Right kidney (tissue), 9 donors: ENCODE measurements at places on chromosomes 1 and 21.

GRCh38 chr1:32863881-32864245 lies 6.8 kb downstream of the FNDC5 start:
- no peak for DNase-seq

DNA sequence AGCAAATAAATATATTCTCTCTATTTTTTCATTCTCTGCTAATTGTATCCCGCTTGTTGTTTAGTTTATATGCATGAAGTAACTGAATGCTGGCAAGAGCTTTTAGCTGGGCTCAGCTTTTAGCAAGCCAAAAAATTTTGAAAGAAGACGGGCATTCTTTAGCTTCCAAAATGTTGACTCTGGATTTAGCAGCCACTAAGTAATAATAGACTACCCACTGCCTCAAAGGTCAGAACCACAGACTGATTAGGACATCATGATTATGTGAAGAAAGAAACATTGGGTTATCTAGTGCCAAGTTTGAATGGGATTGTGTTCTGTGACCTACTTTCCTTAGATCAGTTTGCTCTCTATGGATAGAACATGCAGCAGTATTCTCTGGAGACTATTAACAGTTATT lies 80.3 kb upstream of the DPH5 start:
- no peak for DNase-seq

- no peak for DNase-seq
These were observed 59.0 kb upstream of the BCAR3 start for GRCh38 chr1:93740601-93741031.

- DNase-seq, result no peak
These were observed 214.0 kb downstream of the ZC3H11B start for GRCh38 chr1:219398815-219399396.

- no peak for DNase-seq
These were observed 30.1 kb downstream of the EDN2 start for GRCh38 chr1:41454406-41454805.

DNA sequence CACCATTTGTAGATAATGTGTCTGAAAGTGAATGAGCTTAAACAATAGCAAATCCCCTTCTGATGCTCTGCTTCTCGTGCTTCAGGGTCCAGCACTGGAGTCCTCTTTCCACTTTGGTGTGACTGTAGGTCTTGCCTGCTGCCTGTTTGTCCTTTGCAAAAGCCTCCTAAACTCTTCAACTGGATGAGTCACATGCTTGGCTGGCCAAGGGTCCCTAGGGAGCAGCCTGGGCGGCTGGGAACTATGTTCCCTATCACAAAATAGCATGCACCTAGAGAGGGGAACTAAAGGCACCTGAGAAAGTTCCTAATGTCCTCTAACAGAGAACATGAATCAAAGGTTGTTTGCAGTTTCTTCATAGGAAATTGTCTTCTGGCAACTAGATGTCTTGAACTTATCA lies 607.2 kb upstream of the PLXNA2 start:
- DNase-seq, result no peak

DNA sequence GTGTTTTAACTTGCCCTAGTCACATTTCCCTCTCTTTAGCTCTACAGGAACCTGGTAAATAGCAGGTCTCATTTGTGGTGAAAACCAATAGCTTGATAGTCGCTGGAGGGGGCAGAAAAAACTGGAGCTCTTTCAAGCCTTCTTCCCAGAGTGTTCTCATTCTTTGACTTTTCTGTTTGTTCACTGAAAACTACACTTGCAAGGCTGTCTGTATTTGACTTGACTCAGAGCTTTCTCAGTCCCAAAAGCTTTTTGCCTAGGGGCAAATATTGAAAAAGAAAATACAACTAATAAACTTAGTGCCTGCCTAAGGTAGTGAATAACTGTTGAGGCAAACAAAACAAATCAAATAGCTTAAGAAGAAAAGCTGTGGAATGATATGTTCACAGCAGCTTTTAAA lies 217.1 kb upstream of the CHRM3 start:
- no peak for DNase-seq

GRCh38 chr1:88296642-88297041 lies 387.4 kb upstream of the PKN2 start:
- DNase-seq, result no peak

DNA sequence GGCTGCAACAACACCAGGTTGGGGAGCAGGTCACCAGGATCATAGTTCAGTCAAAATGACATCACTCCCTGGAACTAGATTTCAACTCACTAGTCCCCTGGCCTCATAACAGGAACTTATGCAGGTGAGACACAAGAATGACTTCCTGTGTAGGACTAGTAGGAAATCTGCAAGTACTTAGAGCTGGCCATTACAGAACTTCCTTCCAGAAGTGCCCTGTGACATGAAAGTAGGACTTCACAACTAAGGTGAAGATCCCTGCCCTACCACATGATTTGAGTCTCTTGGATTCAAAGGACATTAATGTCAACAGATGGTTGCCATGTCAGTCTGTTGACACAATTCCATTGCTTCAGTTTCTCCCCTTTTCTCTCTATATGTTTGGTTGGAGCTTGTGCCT lies 223.1 kb downstream of the RPS6KC1 start:
- no peak for DNase-seq

DNA sequence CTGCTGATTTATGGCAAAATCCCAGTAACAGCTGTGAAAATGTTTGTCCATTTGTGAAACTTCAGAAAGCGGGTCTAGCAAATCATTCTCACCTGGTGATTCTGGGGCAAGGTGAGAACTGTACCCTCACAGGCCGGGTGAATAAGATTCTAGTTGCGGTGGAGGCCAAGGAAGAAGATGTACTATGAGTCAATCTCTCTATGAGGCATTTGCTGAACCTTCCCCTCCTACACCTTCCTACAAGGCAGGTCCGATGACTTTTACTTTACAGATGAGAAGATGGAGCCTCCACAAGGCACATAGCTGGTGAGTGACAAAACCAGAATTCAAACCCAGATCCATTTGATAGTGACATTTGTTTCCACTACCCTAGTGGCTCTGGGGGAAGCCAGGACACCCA lies 72.7 kb downstream of the BACH1 start:
- DNase-seq, result no peak

DNA sequence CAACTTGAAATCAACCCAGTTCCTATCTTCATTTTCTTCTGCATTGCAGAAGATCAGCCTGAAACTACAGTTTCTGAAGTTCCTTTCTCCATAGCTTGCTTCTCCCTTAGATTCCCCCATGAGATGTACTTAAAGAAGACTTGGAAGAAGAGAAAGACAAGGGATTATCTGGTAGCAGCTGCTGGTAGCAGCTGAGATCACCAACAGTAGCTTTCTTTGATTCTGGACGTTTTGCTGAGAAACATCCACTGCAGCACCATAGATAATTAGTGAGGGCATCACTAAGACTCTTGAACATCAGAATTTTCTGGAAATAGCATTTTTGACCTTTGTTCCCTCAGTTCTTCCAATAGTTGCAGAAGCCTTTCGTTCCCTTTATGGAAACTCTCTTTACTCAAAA lies 465 bp upstream of the CFHR3 start:
- no peak for DNase-seq

- no peak for DNase-seq
These were observed 177.3 kb downstream of the KIF26B start for GRCh38 chr1:245332085-245332484.

GRCh38 chr1:234707641-234708040 lies 97.7 kb upstream of the IRF2BP2 start:
- no peak for DNase-seq

- DNase-seq, result no peak
These were observed 31.4 kb downstream of the DDR2 start for GRCh38 chr1:162663589-162664106.

DNA sequence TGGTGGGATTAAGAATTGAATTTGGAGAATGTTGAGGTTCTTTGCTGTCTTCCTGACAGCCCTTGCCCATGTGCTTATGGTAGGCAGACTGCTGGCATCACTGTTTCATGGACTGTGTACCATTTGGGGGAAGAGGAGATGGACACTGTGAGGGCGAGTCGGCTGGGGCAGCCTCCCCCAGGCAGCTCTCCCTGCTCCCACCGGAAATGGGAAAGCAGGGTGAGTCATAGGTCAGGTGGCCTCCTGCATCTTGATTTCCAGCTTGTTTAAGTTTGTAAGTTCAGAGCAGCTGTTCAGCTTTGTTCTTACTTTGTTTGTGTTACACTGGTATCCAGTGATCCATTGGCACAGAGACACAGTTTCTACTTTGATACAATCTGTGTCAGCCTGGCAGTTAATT lies 87.2 kb upstream of the CNIH3 start:
- DNase-seq, result no peak

DNA sequence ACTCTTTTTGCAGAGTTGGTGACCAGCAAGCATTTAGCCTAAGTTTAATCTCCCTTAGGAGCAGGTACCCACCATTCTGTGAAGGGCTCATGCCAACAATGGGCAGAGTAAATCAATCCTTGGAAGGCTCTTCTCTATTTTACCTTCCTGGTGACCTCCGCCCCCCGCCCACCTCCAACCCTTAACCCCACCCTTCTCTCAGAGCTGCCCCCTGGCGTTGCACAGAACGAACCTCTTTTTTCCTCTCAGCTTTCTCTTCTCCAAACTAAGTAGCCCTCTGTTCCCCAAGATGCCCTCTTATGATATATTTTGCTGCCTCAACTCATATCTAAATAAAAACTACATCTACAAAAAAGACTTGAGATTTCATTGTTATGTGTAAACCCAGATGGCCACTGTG lies 186.8 kb downstream of the SEC16B start:
- DNase-seq, result no peak

DNA sequence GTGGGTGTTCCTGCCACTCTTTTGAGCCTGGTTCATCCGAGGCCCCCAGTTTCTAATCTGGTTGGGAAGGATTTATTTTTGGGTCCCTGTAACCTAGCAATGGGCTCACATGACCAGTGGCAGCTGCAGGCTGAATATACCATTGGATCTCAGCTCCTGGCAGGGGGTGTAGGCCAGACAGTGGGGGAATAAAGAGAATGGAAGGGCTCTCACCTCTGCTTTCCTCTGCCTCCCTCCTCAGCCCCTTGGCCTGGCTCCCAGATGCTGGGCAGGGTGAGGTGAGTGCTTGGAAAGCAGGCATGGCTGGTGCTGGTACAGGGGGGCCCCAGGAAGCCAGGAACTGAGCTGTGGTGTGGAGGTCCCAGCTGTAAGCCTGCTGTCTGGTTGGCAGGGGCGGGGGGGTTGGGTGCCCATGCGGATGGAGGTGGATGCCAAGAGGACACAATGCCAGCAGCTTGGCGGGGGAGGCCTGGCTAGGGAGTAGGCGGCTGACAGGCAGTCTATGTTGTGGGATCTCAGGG lies 3.6 kb upstream of the GPR61 start:
- DNase-seq, result no peak
